ENCODE measurements at places on chromosomes 16 and 17. TPM values are rescaled to one million over a fixed set of nuclear protein-coding genes. Genes with fewer than 3 reads are reported as not detected.

The ANKRD40CL gene
- not detected for total RNA-seq

The ITGB4 gene
- total RNA-seq = 55.6 TPM

The CSF3 gene
- total RNA-seq = not detected

The STX1B gene
- total RNA-seq = 1.5 TPM

The KRT32 gene
- total RNA-seq = not detected

The SCN4A gene
- 0.18 TPM for total RNA-seq

The USP7 gene
- 71.8 TPM for total RNA-seq

The G6PC1 gene
- not detected for total RNA-seq

The GRAP gene
- total RNA-seq = 0.28 TPM

The CNTNAP4 gene
- total RNA-seq = not detected

The C17orf107 gene
- total RNA-seq = 0.30 TPM

The C17orf78 gene
- total RNA-seq = not detected

The FA2H gene
- total RNA-seq = 43.1 TPM

The PABPN1L gene
- not detected for total RNA-seq

The GRIN2A gene
- total RNA-seq = not detected

The NUDT7 gene
- total RNA-seq = 7.8 TPM

The PPP1R1B gene
- not detected for total RNA-seq

The SULT1A1 gene
- 5.3 TPM for total RNA-seq

The GAS7 gene
- 0.35 TPM for total RNA-seq

The LPCAT2 gene
- total RNA-seq = 5.7 TPM

The FGF11 gene
- 1.3 TPM for total RNA-seq

The MRC2 gene
- 35.6 TPM for total RNA-seq

The RASL10B gene
- total RNA-seq = 0.09 TPM

The SPG7 gene
- 86.0 TPM for total RNA-seq

The LPO gene
- total RNA-seq = not detected

The KRTAP2-3 gene
- not detected for total RNA-seq

The TMIGD1 gene
- not detected for total RNA-seq

The SOX9 gene
- 11.2 TPM for total RNA-seq

The ADGRG1 gene
- 183 TPM for total RNA-seq

The EPX gene
- not detected for total RNA-seq

The CARD14 gene
- 0.15 TPM for total RNA-seq

The ACD gene
- total RNA-seq = 36.1 TPM

The VPS4A gene
- 30.4 TPM for total RNA-seq

The ASPSCR1 gene
- 29.2 TPM for total RNA-seq

The RUNDC3A gene
- total RNA-seq = 0.54 TPM

The RAP1GAP2 gene
- 20.2 TPM for total RNA-seq

The MYH8 gene
- not detected for total RNA-seq

The KRT16 gene
- 1.1 TPM for total RNA-seq

The RND2 gene
- total RNA-seq = 0.13 TPM

The HID1 gene
- 9.0 TPM for total RNA-seq

The PIRT gene
- not detected for total RNA-seq

The GP1BA gene
- total RNA-seq = not detected

The OR2C1 gene
- not detected for total RNA-seq

The RILP gene
- 17.1 TPM for total RNA-seq

The BLTP2 gene
- total RNA-seq = 56.4 TPM
